ENCODE measurements at places on chromosomes 4 and X.

- DNase-seq = no peak
These were observed 1002.7 kb upstream of the PCDH7 start for GRCh38 chr4:29717287-29718057.

DNA sequence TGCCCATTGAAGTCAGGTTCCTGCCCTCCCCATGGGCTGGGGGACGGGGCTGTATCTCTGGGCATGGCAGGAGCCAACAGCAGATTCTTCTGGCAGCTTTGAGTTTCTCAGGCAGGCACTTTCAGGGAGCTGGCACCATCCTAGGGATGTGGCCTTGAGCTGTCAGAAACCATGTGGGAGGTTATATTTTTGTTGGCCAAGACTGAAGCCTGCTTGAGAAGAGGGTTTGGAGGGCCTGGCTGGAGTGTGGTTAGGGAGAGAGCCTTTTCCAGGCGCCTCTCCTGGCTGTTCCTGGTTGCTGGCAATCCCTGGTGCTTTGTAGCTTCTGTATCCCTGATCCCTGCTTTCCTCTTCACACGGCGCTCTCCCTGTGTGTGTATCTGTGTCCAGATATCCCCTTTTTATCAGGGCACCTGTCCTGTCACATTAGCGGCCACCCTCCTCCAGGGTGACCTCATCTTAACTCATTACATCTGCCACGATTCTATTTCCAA lies 30.6 kb upstream of the SORCS2 start:
- no peak for DNase-seq

DNA sequence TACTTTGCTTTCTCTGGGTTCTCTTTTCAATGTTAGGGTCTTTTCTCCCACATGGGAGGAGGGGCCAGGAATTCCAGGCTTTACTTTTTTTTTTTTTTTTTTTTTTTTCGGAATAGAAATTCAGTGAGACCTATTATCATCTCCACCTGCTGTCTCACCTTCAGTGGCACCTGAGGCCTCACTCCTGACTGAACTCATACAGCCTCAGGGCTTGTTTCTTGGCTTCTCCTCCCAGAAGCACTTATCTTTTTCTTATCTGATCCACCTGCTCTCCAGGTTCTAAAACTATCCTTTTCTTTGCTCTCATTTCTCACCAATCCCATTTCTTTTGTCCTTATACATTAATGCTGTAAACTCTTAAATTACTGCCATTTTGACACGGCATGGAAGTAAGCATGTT lies 117.3 kb upstream of the PPP3CA start:
- no peak for DNase-seq

- no peak for DNase-seq
These were observed 73.3 kb downstream of the MTMR1 start for GRCh38 chrX:150766351-150767044.

DNA sequence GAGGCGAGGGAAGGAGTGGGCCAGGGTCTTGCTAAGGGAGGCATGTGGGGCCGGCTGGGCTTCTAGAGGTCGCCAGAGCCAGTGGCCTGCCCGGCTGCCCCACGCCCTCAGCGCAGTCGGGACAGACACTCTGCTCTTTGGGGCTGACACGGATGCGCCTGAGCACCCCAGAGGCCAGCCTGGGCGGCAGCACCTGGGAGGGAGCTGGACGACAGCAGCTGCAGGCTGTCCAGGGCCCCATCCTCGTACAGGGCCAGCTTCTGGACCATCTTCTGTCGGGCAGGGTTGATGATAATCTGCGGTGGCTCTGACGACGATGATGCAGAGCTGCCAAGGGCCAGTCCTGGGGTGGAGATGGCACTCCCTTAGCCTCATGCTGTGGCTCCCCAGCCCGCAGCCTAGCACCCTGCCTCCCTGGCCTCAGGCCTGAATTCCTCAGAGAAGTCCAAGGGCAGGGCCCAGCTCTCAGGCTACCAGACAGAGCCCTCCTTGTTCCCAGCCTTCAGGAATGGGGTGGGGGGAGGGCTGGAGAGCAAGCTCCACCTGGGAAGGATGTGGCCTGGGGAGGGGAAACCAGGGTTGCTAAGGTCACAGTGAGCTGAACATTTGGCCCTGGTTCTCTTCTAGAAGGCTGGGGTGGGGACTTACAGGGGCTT lies 7.2 kb downstream of the IRAK1 start:
- no peak for DNase-seq

GRCh38 chr4:80685214-80685613 lies 345.3 kb upstream of the BMP3 start:
- no peak for DNase-seq

DNA sequence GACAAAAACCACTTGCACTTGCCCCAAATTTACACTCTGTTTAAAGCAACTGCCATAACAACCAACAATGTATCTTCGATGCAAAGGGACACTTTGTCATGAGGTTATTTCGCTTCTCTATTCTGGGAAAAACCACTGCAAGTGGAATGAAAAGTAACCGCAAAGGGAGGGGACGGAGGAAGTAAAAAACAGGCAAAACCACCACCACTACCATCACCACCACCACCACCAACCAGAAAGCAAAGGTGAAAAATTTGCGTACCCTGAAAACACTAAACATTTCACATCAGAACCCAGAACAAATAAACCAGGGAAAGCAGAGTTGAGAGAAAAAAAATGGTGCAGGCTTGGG lies 1.2 kb upstream of the N4BP2 start:
- DNase-seq = no peak

GRCh38 chr4:7971159-7971631 lies 31.5 kb upstream of the AFAP1 start:
- no peak for DNase-seq

- DNase-seq = no peak
These were observed 1.0 kb upstream of the DAPP1 start for GRCh38 chr4:99815597-99816011.

DNA sequence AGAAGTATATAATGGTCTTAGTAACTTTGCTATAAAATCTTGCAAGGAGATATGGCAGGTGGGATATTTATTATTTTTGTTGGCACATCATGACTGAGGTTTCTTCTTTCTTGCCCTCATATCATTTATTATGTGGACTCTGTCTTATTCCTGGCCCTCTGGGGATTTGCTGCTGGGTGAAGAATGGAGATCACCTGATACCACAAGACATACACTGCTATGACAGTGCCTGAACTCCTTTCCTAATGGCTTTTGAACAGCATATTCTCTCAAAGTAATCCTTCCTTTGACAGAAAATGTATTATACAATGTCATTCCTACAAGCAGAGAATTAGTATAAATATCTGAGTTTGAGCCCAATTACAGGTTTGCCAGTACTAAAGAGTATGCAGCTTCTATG lies 22.0 kb upstream of the ADGRA3 start:
- DNase-seq = no peak

DNA sequence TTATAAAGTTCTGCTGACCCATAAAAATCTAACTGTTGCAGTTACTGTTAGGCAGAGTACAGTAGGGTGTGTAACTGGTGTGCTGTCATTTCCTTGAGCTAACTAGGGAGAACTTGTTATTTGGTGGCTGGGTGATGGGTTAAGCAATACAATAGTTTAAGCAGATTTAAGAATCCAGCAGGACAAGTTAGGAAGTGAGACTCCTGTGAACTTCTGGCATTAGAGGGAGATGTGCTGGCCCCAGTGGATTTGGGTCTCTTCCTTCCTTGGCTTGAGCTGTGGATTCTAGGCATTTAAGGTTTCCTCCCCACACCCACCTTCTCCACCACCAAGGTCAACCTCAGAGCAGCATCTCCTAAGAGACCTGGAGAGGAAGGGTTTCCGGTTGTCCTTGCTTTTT lies 70.5 kb downstream of the CLCN5 start:
- no peak for DNase-seq

DNA sequence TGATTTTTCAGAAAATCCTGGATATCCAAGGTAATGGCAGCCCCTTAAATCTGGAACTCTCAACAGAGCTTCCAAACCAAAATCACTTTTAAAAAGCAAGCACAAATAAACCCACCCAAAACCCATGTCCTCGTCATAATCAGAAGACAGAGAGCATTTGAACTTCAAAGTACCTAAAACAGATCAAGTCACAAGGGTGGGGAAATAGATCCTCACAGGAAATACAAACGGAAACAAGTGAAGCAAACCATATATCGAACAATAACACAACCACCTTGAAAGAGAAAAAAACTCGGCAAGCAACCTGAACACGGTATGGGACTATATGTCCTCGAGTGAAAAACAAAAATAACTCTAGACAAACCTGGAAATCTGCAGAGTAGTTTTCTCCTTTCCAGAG lies 15.9 kb upstream of the CCNQ start:
- DNase-seq = no peak

All from cerebellar nuclear complex (tissue), 1 donor.